GM13977 (cell line): ENCODE measurements at places on chromosomes 13 and 19.
A peak's percentile ranks its signal among the peaks of the same experiment; 100 is the strongest.

DNA sequence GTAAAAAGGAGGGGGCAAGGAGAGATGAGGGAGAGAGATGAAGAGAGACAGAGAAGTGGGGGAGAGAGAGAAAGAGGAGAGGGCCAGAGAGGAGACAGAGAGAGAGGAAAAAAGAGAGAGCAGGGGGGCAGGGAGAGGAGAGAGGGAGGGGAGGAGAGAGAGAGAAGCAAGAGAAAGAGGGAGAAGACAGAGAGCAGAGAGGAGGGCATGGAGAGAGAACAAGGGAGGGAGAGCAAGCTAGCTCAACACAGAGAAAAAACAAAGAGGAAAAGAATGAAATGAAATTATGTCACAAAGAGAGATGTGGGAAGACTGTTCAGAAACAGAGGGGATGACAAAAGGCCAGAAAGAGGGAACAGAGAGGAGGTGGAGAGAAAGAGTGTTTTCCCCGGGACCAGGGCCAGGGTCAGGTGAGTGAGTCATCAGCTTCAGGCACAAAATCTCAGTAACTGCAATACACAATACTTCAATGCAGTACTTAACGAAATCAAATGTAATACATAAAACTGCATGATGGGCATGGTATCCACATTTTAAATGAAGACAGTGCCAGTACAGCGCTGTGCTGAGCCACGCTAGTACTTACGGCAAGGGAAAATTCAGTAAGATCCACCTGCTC lies 4.8 kb downstream of the KLK7 start:
- no peak for DNase-seq

GRCh38 chr19:8569066-8569771 lies 8.0 kb downstream of the MYO1F start:
- peak; percentile 87 for DNase-seq

DNA sequence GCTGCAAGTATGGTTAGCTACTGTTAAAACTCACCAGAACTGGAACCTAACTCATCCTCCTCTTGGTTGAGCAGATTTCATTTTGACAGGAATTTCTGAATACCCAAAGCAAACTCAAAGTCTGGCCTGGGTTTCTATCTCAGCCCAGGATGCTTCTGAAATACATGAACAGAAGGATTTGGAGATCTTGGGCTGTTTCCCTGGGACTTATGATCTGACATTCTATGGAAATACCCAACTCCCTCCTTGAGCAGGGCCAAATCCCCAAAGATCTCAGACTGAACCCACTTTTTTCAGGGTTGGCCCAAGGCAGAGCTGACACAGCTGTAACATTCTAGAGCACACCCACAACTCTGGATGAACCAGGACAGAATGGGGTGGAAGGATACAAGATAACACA lies 1.1 kb upstream of the ITM2B start:
- DNase-seq: no peak

DNA sequence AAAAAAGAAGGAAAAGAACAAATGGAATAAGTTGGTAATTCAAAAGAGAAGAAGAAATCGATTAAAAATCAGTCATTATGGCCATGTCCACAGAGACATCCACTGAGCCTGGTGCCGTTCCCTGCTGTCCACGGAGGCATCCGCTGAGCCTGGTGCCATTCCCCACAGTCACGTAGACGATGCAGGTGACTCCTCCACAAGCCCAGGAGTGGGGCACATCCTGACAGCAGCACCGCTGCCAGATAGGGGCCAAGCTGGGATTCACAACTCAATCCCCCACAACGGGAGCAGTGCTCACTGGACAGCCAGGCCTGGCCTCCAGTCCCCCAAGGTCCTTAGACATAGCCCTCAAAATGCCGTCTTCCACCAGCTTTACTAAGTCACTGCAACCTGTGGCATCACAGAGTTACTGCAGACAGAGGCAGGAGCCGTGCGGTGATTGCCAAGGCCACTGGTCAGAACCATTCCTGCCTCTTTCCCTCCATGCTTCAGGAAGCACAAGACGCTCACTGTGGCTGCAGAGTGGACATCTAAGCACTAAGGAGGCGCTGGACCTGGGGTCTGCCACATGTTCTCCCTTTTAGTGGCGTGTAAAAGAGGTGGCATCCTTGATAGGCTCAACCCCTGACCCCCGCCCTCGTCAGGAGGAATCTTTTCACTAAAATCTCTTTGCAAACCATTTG lies 131.5 kb upstream of the SPACA7 start:
- DNase-seq: no peak

DNA sequence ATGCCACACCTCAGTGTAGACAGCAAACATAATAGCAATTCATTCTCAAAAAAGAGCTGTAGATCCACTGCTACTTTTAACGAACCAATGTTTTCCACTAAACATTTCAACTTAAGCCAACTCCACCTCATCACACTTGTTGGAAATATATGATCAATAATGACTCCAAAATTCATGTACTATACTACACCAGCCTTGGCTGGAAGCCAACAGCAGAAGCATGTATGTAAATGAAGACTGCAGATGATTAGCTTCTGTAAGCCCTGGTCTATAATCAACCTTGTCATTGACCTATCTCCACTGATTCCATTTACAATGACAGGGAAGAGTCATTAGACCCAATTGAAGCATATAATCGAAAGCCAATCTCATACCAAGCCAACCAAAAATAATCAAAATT lies 71.7 kb downstream of the STK24 start:
- no peak for DNase-seq

GRCh38 chr19:28705008-28705407 lies 507.9 kb downstream of the UQCRFS1 start:
- no peak for DNase-seq

- no peak for DNase-seq
Measured at GRCh38 chr19:33470040-33470330, 51.6 kb downstream of the PEPD start.

DNA sequence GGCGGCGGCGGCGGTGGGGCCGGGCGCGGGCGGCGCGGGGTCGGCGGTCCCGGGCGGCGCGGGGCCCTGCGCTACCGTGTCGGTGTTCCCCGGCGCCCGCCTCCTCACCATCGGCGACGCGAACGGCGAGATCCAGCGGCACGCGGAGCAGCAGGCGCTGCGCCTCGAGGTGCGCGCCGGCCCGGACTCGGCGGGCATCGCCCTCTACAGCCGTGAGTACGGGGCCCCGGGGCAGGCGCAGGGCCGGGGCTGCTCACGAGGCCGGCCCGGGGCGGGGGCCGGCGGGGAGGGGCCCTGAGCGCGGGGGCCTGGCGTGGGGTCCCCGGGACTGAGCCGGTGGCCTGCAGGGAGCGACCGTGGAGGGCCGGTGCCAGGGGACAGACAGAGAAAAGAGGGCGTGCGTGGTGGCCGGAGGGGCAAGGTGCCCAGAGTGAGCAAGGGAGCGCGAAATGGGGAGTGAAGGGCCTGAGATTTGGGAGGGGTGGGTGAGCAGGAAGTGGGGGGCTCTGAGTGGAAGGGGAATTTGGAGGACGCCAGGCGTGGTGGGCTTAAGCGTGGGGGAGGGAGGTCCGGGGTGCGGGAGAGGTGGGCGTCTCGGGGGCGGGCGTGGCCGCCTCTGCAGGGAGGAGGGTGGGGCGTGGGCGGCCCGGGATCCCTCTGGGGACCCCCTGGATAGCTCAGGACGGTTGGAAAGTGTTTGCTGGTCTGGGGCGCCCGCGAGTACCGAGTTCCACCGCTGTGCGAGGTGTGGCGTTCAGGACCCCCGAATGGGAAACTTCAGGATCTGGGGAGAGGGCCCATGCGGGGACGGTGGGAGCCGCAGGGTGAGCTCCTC lies 575 bp downstream of the CARM1 start:
- DNase-seq: peak; percentile 54

GRCh38 chr19:17327654-17328516 lies 6.8 kb downstream of the ANO8 start:
- peak; percentile 90 for DNase-seq

DNA sequence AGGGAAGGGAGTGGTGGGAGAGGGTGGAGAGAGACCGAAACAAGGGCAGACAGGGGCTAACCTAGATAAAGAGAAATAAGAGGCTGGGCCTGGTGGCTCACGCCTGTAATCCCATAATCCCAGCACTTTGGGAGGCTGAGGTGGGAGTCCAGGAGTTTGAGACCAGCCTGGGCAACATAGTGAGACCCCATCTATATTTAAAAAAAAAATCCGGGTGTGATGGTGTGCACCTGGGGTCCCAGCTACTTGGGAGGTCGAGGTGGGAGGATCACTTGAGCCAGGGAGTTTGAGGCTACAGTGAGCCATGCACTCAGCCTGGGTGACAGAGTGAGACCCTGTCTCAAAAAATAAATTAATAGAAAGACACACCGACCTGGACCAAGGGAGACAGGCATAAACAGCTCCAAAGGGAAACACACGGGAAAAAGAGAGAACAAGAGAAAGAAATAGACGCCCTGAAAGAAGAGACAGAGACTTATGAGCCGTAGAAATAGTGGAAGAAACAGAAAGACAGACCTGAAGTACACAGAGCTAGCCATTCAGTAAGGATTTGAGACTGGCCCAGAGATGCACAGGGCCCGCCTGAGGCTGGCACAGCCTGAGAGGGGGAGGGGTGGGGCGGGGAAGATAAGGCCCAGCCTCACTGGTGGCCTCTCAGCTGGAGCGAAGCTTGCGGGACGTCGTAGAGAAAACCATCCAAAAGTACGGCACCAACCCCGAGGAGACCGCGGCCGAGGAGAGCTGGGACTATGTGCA lies 2.2 kb downstream of the CD37 start:
- DNase-seq: no peak

GRCh38 chr13:98677398-98677797 lies 75.1 kb downstream of the SLC15A1 start:
- DNase-seq: no peak

GRCh38 chr19:55080121-55080967 lies 4.7 kb downstream of the EPS8L1 start:
- peak; percentile 86 for DNase-seq

DNA sequence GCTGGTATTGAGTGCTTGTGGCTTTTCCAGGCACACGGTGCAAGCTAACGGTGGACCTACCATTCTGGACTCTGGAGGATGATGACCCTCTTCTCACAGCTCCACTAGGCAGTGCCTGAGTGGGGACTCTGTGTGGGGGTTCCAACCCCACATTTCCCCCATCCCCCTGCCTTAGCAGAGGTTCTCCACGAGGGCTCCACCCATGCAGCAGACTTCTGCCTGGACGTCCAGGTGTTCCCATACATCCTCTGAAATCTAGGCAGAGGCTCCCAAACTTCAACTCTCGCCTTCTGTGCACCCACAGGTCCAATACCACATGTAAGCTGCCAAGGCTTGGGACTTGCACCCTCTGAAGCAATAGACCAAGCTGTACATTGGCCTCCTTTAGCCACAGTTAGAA lies 25.3 kb upstream of the ZSCAN18 start:
- no peak for DNase-seq

DNA sequence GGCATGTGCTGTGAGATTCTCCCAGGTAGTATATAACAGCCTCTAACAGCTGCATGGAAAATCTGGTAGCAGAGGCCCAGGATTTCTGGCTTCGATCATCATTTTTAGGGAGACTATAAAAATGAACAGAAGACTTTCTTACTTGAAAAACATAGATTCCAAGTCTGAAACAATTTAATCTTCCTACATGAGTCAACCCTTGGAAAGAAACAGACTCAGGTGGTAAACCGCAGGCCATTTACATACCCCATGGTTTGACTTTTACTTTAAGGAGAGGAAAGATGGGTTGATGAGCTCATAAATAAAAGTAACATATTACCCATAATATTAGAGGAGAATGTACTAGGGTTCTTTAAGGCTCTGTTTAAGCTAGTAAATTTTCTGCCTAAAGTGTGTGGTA lies 121.6 kb downstream of the CYSLTR2 start:
- no peak for DNase-seq
